ENCODE measurements at places on chromosomes 12 and 14.

- DNase-seq, result no peak
These were observed 1.2 kb downstream of the GSC start for GRCh38 chr14:94768521-94769390.

GRCh38 chr12:8831116-8831515 lies 8.7 kb downstream of the A2ML1 start:
- no peak for DNase-seq

DNA sequence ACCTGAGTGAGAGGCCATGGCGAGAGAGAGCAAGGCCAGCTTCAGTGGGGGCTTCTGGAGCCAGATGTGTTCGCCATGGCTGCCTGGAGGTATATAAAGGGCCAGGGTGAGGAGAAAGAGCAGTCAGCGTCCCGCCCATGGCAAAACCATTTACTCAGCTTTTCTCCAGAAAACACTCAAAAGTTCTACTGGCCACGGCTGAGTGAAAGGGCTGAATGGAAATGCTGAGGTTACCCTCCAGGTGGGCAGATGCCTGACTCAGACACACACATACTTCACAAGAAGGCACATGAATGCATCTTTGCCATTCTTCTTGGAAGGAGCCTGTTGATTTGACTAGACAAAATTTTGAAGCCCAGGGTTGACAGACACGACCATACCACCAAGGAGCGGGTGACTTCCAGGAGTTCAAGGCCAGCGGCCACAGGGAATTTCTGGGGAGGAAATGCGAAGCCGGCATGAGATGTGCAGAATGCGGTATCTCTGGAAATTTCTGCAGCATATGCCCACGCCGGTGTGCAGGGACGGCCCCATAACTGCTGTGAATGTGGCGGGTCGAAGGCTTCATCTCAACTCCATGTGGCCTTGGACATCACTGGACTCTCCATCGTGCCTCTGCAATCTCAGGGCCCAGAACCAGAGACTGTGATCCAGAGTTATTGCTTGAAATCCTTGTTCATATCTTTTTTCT lies at the start of gene IL31:
TSS of gene IL31 (minus strand) at position 67 of the 691 bp plus-strand sequence. CDS start at position 18, 49 bp downstream.
- no peak for DNase-seq

GRCh38 chr12:57740656-57741412 lies 2.3 kb upstream of the AGAP2 start:
- no peak for DNase-seq

DNA sequence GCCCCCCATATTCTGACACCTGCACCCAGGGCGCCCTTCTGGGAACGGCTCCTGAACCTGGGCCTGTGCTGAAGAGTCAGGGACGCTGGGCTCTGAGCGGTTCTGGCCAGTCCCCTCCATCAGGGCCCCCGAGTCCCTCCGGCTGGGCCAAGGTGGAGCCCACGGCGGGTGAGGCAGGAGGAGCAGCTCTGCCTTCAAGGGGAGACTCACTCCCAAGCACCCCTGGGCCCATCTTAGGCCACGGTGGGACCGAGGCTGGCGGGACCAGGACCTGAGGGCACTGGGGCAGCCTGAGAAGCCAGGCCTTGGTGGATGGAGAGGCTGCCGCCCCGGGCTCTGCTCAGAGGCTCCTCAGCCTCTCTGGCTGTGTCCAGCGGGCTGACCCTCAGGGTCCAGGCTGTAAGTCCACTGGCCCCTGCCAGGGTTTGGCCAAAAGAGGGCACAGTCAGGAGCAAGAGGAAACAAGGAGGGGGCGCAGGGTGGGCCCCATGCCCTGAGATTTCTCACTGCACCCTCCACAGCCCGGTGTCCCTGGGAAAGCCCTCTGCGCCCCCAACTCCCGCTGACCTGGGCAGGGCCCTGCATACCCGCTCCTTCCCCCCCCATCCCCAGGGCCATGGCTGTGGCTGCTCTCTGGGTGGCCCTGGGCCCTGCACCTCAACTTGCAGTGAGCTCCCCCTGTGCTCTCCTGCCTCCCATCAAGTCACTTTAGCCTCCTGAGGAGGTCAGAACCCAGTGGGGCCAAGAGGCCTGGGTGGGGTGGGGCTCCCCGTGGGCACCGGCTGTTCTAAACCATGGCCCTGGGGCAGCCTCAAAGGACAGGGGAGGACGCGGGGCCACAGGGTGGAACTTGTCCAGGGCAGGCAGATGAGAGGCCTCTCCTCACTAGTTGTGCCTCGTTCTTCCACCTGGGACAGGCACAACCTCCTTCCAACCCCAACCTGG lies 266.4 kb upstream of the SFSWAP start:
- DNase-seq, result no peak

DNA sequence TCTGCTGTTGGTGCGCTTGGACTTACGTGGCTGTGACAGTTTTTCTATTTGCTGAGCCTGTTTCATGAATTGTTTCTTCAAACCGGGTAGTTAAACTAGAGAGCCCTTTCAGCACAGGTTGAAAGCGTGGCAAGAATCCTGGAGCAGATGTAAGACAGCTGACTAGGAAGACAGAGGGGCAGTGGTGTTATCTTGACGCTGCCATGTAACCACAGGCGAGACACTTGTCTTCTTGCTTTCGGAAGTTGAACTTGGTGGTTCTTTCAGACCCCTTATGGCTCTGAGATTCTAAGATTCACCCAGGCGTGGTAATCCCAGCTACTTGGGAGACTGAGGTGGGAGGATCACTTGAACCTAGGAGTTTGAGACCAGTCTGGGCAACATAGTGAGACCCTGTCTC lies 4.3 kb downstream of the EMP1 start:
- no peak for DNase-seq

GRCh38 chr12:115813256-115813655 lies 464.2 kb downstream of the MED13L start:
- no peak for DNase-seq

DNA sequence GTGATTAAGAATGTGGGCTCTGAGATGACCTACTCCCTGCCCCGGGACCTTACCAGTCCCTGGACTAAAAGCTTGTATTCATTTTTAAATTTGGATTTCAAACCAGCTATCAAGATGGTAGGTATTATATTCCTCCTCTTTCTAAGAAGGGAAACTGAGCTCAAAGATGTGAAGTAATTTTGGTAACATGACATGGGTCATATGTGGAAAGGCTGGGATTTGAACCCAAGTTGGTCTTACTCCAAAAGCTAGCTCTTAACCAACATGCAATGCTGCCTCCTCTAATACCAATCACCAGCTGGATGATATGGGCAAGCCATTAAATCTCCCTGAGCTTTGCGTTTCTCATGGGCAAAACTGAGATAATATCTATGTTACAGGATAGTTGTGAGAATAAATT lies 166.4 kb upstream of the SLC38A2 start:
- no peak for DNase-seq

DNA sequence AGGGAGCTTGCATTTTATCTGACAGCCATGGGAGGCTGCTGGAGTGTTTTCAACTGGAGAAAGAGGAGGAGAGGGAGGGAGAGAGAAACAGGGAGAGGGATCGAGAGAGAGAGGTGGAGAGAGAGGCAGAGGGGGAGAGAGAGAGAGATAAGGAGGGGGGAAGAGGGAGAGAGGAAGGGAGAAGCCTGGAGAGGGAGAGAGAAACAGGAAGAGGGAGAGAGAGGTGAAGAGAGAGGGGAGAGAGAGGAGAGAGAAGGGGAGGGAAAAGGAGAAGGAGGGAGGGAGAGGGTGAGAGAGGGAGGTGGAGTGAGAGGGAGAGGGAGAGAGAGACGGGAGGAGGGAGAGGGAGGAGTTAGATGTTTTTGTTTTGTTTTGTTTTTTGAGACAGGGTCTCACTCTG lies 45.6 kb downstream of the DNAH10 start:
- no peak for DNase-seq

DNA sequence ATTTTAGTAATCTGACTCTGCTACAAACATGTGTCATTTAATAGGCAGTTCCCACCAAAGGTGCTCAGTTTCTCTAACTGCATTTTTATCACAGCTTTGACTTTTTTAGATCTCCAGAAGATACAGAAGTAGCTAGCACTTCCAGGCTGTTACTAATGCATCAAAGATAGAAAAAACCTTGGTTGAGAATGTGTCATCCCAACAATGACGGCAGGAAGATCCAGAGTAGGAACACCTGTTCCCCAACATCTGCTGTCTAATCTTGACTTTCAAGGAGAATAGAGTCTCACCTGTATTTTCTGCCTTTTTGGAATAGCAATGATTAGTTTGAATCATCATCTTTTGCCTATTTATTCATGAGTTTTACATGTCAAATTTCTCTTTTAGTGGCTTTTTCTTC lies 45.0 kb downstream of the ARMH4 start:
- DNase-seq, result no peak

DNA sequence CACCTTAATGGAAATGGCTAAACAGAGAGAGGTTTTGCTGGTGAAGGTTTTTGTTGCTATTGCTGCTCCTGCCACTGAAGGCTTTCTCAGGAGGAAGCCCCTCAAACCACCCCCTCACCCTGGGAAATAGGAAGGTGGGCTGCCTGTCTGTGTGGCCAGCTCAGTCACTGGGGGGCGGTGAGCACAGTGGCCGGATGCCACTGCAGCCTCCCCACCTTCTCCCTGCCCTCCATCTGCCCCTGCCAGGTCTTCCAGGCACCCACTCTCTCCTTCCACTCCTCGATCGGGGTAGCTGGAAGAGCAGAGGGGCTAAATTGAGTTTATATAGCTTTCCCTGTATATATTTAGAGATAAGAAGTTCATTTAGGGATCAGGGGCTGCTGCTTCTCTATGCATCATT lies 80.8 kb downstream of the PAPOLA start:
- DNase-seq, result no peak

GRCh38 chr12:64097366-64098105 lies 124.6 kb downstream of the KICS2 start:
- no peak for DNase-seq

DNA sequence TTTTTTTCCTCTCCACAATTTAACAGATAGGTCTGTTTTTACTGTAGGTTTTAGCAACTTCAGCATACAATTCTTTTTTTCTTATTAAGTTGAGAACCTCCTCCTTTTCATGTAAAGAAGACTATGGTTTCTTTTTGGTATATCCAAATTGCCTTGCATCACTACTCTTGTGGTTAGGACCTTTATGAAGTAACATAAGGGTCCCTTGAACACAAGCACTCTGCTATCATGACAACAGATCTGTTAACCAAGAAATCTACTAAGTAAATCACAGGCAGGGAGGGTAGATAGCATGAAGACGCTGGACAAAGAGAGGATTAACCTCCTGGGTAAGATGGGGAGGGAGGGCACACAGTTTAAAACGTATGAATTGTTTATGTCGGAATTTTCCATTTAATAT lies 380.6 kb downstream of the CCDC91 start:
- DNase-seq, result no peak

DNA sequence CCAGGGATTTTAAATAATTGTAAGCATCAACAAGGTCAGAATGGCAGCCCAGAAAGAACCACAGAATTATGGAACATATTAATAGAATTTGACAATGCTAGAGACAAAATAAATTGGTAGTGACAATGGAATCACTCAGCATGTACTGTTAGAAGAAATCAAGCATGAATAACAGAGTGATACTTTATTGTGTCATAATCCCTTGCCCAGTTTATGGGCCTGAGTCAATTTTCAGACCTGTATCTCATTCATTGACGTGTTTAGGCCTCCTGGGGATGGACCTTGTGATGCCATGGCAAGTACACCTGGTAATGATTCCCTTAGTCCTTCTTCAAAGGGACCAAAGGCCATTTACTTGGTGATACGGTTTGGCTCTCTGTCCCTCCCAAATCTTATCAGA lies 12.8 kb upstream of the CCDC91 start:
- no peak for DNase-seq

- peak; percentile 85 for DNase-seq
These were observed 61.5 kb upstream of the PTGR2 start for GRCh38 chr14:73789989-73790581.

- DNase-seq, result no peak
These were observed 1.1 kb upstream of the GLT1D1 start for GRCh38 chr12:128852026-128852698.

DNA sequence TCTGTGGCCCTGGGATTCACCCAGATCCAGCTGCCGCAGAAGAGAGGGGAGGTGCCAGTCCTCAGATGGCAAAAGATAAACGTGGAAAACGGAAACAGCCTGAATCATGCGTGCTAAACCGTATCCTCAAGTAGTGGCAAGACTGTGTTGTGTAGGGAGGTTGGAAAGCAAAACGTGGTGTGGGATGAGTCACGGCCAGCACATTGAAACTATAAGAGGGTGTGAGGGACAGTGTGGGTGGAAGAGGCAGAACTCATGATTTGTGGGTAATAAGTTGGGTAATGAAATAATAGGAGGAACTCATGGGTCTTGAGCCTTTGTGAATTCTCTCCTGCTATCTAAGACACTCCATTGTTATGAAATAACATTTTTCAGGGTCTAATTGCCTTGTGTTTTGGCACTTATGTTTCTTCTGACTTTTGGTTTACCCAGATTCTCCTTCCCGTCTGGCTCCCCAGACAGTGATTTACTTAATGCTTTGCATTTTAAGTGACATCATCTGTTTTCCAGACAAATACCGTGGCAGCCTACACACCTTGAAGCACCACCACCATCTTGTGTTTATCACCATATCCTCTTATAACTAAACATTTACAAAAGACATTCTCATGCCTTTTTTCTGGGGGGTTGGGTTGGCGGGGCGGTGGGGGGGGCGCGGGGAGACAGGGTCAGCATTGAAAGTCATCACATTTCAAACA lies 62.3 kb upstream of the PTCSC3 start:
- peak; percentile 16 for DNase-seq

GRCh38 chr14:80310938-80311750 lies 99.8 kb upstream of the DIO2 start:
- DNase-seq, result no peak

DNA sequence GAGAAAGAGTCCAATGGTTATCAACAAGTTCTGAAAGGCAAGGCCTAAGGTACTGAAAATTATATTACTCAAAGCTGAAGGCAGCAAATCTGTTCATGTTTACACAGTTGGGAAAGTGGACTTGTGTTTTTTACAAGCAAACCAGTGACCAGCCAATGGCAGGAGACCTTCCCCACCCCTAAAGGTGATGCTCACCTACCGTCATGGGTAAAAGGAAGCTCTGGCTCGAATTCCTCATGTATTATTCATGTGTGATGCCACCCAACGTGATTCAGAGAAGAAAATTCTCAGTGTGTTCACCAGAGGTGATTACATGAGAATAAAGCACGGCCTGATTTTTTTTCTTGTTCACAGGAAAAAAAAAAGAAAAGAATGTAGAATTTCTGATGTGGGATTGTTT lies 1161.2 kb upstream of the SEL1L start:
- DNase-seq, result no peak

DNA sequence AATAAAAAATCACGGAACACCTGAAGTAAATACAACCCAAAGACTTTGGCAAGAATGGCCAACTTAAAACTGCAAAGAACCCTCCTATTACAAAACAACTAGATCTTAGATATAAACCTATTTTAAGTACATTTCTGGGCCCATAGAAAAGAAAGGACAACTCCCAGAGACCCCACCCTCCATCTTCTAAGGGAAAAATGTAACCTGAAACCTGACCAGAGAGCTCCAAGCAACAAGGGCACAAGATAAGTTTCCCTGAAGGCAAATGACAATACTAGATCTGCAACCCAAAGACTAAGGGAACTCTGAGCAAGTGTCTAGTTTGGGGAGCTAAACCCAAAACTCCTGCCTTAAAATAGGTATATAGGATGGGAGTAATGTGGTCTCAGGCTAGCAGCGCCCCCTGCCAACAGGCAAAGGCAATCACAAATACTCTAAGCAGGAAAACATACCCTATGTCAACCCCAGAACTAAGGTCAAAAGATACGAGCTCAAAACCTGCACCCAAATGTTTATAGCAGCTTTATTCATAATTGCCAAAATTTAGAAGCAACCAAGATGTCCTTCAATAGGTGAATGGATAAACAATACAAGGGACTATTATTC lies 218.9 kb downstream of the ITPR2 start:
- DNase-seq, result no peak

GRCh38 chr12:3202734-3203446 lies 125.7 kb downstream of the TSPAN9 start:
- no peak for DNase-seq
